ENCODE measurements at places on chromosomes 11 and 22.

GRCh38 chr11:103636232-103636631 is 400.2 kb upstream of the DDI1 start:
- no peak for DNase-seq

- no peak for DNase-seq
Measured at GRCh38 chr22:27609451-27609888, 192.1 kb downstream of the MN1 start.

- no peak for DNase-seq
Measured at GRCh38 chr11:33660962-33661361, 39.7 kb downstream of the C11orf91 start.

DNA sequence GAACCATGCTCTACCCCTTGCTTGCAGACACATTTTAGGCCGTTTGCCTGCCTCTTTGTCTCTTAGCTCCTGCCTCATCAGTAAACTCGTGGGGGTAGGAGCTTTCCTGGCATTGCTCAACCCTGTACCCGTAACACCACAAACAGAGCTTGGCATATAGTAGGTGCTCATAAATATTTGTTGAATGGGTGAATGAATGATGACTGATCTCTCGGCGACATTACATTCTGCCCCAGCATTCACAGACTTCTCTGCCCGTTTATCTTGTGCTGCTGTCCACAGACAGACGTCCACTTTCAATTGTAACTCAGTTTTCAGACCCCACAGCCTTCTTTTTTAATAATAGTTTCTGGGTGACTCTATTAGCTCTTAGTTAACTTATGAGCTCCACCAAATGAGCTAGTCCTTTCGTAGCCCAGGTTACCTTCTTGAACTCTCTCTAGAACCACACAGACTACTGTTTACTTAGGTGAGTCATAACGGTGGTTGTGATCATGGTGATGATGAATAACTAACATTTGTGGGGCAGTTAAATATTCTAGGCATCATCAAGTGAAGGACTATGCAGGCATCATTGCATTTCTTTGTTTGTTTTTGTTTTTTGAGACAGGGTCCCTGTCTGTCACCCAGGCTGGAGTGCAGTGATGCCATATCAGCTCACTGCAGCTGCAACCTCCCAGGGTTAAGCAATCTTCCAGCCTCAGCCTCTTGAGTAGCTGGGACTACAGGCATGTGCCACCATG is 188.4 kb downstream of the ADAMTS15 start:
- no peak for DNase-seq

DNA sequence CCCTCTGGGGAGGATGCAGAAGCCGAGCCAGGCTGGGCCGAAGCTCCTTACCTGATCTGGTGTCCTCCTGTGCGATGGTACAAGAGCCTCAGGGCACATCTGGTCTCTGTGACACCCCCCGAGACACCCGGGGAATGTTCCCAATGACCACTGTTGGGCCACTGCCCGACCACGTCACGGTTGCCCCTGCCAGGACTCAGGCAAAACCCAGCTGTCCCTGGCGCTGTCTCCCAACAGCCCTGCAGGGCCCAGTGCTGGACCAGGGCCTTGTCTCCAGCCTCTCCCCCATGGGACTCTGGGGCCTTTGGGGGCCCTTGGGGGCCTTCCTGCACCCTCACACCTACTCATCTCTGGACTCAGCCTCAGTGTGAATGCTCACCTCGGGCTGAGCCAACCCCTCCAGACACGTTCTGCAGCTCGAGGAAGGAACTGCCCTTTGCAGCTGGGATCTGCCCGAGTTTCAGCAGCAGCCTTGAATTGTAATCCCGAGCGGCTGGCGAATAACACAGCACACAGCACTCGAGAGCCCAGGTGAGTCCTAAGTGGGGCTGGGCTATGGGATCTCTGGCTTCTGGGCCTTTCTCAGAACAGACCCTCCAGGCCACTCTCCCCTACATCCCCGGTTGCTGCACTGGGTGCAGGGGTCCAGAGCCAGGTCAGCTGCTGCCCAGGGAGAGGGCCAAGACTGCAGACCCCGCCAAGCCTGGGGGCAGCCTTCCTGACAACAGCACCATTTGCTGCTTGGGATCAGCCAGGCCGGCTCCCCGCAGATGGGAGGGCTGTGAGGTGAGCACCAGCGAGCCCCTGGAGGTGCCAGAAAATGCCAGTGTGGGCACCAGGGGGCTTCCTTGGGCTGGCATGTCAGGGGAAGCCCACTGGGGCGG is 39.8 kb downstream of the RTN4R start:
- DNase-seq = no peak

DNA sequence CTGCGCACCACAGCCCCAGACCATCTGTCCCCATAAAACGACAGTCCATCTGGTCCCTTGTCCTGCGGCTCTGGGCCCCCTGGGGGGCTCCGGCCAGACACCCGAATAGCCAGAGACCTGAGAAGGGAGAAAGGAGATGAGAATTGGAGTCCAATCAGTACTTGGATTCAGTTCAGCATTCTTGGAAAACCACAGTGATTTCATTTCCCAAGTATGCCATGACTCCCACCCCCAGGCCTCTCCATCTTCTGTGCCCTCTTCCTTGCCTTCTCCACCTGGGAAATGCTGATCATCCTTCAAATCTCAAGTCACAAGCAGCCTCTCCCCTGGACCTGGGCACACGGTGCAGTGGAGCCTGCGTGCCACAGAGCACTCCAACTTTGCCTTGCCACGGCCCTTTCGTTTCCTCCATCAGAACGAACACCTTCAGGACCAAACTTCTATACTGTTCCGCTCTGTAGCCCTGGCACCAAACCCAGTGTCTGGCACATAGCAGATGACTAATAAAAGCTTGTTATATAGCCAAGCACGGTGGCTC is 10.9 kb upstream of the MFNG start:
- DNase-seq = no peak

DNA sequence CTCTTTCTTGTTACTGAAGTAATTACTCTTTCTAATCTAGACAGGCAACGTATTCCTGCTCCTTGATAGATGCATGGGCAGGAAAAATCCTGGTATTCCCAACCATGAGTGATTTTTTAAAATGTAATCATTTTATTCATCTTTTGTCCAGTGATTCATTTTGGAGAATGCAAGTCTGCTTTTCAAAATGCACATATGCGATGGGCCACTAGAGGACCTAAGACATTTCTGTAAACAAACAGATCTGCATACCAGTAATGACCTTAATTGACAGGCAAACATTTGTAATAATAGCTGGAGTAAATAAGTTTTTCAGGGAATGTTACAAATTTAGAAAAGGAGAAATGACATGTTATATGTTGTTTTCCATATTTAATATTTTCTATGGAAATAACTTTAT is 1167.6 kb downstream of the JRKL start:
- DNase-seq = peak; percentile 8

DNA sequence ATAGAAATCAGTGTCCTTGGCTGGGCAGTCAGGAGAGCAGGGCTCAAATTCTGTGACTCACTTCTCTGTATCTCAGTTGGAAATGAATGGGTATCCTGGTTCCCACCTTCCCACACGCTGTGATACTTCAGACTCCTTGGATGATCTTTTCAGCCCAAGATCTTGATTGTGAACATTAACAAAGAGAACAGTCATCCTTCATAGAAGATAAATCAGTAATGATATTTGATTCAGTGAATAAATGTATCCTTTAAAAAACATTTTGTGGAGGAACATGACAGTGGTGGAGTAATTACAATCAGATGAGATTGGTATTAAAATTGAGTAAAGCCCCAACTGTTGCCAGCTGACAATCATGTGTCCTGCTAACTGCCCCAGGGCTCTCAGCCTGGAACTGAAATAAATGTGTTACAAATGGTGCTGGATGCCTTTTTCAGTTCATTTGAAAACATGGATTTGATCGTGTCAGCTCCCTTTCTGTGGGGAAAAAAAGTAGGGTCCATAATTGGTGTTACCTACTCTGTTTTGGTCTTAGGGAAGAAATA is 72.9 kb upstream of the OR5AN1 start:
- no peak for DNase-seq

DNA sequence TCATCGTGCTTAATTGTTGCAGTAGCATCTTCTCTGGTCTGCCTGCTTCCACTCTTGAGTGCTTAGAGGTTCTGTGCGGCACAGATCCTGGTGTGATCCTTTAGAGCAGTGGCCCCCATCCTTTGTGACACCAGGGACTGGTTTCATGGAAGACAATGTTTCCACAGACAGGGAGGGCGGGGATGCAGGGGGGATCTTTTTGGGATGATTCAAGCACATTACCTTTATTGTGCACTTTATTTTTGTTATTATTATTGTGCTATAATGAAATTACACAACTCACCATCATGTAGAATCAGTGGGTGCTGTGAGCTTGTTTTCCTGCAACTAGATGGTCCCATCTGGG is 76.8 kb upstream of the SHANK2 start:
- no peak for DNase-seq

DNA sequence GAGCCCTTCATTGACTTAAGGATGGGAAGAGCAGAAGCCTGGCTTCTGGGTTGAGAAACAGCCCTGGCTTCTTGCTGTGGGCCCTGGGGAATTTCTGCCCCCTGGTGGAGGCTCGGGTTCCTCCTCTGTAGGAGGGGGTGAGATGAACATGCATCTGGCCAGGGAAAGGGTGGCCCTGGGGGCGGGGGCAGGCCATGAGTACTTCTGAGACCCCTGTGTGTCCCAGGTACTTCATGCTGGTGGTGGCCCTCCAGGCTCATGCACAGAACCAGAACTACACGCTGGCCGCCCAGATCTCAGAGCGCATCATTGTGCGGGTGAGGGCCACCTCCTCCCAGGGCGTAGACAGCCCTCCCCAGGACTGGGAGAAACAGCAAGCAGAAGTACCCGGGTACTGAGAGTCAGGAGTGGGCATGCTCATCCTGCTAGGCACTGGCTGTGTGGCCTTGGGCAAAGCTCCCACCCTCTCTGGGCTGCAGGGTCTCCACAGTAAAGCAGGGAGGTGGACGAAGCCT is 15.8 kb downstream of the TMEM258 start:
- DNase-seq = peak; percentile 82

DNA sequence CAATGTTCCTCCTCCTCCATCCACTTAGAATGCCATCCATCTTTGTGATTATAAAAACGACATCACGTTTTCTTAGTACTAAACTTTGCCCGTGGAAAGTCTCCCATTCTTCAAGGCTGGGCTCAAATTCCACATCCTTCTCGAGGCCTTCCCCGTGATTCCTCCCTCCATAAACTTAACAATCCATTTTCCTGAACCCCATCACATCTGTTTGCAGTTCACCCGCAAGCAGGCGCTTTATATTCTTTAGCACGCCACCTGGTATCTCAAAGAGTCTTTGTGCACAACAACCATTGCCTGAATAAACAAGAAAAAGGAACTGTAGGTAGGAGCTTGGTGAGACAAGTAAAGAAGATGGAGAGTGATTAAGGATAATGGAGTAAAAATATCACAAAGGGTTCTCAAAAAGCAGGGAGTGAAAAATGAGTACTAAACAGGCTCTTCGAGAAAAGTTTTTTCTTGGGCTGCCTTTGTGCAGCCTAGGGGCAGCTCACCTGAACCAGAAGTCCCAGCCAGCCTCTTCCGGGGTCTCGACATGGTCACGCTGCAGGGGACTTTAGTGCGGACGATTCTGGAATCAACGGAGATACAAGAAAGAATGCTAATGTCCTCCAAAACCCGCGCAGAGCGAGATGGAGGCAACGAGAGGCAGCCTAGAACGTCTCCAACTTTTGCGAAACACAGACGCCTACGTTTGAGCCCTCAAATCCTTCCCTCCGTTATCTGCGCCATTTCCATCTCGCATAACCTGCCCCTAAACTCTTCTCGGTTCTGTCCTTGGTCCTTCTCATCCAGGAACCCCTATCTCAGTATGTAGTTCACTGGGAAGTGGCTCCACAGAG is 585 bp downstream of the THYN1 start:
- peak; percentile 29 for DNase-seq

DNA sequence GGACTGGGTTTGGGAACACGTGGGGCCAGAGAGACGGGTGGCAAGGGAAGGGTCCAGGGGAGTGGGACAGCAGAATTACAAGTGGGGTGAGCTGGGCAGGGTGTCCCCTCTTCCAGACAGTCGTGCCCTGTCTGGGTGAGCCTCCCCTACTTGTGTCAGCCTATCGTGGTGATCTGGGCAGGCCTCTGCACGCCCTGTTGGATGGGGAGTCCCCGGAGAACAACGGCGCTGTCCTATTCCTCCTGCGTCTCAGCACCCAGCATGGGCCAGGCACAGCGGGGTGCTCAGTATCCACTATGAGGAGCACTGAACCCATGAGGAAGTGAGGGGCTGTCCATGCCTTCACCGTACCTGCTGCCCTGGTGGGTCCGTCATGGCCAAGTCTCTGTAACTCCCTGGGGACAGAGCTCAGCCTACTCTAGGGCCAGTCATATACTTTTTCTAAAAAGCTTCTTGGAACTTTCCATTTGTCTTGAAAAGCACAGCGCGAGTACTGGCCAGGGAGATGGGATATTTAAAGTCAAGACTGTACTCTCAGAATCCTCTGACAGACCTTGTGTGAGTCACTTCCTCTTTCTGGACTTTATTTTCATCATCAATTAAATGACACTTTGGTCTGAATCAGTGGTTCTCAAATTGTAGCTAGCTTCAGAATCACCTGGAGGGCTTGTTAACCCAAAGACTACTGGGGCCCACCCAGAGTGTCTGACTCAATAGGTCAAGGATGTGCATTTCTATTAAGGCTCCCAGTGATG is 81.7 kb upstream of the NECTIN1 start:
- no peak for DNase-seq

DNA sequence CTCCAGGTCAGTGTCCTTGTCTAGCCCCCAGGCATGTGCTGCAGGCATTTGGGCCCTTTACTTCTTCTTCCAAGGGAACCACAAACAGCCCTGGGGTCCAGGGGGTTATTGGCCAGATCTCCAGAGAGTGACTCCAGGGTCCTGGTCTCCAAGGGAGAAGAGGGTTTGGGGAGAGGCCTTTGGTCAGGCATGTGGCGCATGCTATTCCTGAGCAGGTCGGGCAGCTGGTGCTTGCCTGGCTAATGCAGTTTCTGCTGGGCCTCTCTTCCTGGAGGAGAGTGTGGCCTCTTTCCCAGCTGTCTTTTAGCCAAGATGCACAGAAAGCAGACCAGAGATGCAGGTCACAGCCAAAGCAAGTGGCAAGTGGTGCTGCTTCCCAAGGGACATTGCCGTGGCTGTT is 3.8 kb upstream of the RFPL2 start:
- no peak for DNase-seq

GRCh38 chr11:116932181-116932580 is 94.8 kb upstream of the APOA1 start:
- DNase-seq = no peak

GRCh38 chr11:20668844-20669819 is at the start of gene NELL1:
NELL1 (plus strand) TSS chr11:20669586.
- no peak for DNase-seq

GRCh38 chr11:110968348-110969062 is 256.3 kb upstream of the ARHGAP20 start:
- DNase-seq = no peak

GRCh38 chr11:132256528-132257279 is 886.3 kb downstream of the NTM start:
- no peak for DNase-seq

DNA sequence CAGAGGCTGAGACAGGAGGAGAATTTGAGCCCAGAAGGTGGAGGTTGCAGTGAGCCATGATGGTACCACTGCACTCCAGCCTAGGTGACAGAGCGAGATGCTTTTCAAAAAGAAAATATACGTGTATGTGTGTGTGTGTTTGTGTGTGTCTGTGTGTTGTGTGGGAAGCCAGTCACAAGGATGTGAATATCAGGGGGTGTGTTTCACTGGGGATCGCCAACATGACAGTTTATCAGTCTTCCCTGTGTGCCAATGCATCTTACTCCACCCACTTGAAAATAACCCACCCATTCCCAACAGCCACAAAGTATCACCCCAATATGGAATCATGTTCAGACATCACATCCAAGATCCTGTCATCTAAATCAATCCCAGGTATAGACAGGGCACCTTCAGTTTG is 10.4 kb upstream of the APOBEC3B start:
- no peak for DNase-seq
